H9 (cell line): ENCODE measurements at places on chromosomes 7 and 10. TPM values are rescaled to one million over a fixed set of nuclear protein-coding genes. Genes with fewer than 3 reads are reported as not detected.

Gene FGFR2
- total RNA-seq: 133 and 135 TPM in 2 replicates

Gene MYPN
- not detected in 2 replicates for total RNA-seq

DNA sequence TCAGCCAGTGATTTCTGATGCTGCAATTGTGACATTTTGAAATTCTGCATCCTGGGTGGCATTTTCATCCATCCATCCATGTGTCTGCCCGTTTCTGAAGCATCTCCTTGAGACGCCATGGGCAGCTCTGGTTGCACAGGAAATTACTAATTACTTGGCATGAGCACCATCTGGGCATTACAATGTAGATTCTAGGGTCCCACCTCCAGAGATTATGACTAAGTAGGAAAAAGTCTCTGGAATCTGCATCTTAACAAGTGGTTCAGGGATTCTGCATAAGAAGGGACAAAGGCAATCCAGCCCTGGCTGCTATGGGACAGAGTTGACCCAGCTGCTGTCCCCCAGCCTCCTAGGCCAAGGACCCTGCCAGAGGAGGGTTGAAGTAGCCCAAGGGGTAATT lies 65.3 kb downstream of the CUZD1 start:
- H3K27me3 ChIP-seq: no peaks in the 10 kb centered on the region
- DNase-seq: no peak
- no peak overlapping the region for H3K4me3 ChIP-seq
- H3K36me3 ChIP-seq: no peaks in the 10 kb centered on the region
- H3K27ac ChIP-seq: no peak overlapping the region

GRCh38 chr7:151381348-151382078 lies 28.3 kb downstream of the WDR86 start:
- H3K4me3 ChIP-seq: peak overlapping the region; percentile 72; the same call in 1 of the 3 replicates
- no peaks in the 10 kb centered on the region for H3K4me1 ChIP-seq
- H3K36me3 ChIP-seq: peaks cover 27% of the 10 kb centered on the region
- peak; percentile 82 for DNase-seq

DNA sequence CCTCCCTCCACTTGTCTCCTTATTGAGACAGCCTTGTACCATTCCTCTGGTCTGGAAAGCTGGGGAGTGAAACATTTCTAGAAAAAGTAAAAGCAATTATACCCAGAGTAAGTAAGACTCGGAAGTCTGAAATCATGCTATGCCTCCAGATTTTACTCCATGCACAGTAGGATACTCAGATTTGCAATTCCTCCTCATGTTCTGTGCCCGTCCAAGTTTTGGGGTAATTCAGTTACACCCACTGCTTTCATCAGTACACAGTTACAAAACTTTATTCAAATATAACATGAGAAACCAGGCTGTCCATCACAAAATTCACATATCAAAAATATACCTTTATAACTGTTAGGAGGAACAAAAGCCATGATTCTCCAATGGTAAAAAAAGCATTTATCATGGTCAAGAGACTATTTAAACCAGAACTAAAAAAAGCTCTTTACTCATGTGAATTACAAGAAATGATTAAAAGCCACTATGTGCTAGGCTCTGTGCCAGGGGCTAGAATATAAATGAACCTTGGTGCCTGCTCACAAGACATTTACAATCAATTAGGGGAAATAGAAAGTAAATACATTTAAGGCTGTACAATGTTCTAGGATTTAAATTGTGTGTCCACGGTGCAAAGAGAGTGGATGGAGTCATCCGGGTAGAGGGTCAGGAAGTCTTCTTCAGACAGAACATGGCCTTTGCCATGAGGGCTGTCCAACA lies 320.2 kb downstream of the ELMO1 start:
- no peak overlapping the region for H3K4me3 ChIP-seq
- H3K36me3 ChIP-seq: peaks cover 4% of the 10 kb centered on the region; the same call in 1 of the 2 replicates
- no peaks in the 10 kb centered on the region for H3K27me3 ChIP-seq

DNA sequence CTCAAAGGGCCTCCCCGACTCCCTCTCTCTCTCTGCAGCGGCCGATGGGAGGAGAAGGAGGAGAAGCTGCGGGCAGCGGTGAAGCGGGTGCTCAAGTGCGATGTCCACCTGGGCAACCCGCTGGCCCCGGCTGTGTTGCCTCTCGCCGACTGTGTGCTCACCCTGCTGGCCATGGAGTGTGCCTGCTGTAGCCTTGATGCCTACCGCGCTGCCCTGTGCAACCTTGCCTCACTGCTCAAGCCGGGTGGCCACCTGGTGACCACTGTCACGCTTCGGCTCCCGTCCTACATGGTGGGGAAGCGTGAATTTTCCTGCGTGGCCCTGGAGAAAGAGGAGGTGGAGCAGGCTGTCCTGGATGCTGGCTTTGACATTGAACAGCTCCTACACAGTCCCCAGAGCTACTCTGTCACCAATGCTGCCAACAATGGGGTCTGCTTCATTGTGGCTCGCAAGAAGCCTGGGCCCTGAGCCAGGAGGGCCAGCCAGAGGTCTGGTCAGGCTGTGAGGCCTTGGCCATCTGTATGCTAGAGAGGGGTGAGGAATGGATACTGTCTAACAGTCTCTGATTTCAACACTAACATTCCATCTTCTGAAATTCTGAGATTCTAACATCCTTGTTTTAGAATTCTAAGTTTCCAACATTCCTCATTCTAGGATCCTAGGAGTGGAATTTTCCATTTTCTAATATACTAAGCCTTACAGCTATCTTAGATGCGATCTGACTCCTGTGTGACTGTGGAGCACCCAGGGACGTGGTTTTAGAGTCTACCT lies 3.6 kb downstream of the INMT start:
- no peak overlapping the region for H3K27ac ChIP-seq
- H3K4me1 ChIP-seq: no peaks in the 10 kb centered on the region
- H3K4me3 ChIP-seq: no peak overlapping the region
- no peaks in the 10 kb centered on the region for H3K27me3 ChIP-seq
- no peaks in the 10 kb centered on the region; the same call in 2 of the 3 replicates for H3K36me3 ChIP-seq

Gene ARHGEF35
- total RNA-seq: 18.6 and 19.2 TPM in 2 replicates

DNA sequence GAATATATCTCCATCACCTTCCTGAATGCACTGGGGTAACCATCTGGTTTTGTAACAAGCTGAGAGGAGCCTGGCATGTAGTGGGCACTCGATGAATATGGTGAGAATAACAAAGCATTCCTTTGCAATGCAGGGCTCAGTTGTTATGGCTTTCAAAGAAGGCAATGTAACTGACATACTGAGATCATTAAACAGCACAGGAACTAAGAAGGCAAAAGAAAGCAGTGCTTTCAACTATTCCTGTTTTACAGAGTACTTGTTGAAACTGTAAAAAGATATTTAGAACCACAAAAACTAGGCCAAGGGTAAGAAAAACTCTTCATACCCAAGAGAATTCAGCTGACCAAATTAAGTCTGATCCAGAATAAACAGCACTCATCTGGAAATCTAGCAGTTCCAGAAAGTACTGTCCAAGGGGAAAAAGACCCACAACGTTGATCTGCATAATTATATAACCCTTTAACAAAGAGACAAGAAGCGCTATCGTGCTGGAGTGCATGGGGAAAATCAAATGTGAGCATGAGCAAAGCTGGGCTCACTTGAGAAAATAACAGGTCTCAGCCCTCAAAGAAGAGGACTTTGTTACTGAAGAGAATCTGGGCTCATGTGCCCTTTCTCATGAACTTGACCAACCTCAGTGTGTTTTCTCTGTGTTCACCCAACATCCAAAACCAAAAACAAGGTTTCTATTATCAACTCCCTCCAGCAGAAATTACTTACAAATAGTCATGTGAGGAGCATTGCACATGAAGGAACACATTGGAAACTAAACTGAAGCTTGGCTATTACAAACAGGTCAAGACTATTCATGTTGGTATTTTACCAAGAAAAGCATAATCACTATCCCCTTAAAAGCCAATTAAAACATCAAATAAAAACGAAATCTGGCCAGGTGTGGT lies 116.2 kb downstream of the AVL9 start:
- H3K4me1 ChIP-seq: peaks cover 7% of the 10 kb centered on the region; the same call in 1 of the 2 replicates
- 0 out of 2 replicates have a peak, but pooled peaks cover 4% of the 10 kb centered on the region for H3K36me3 ChIP-seq
- no peaks in the 10 kb centered on the region for H3K27me3 ChIP-seq
- H3K4me3 ChIP-seq: no peak overlapping the region
- peak overlapping the region; percentile 78 for H3K27ac ChIP-seq

- H3K36me3 ChIP-seq: no peaks in the 10 kb centered on the region
- no peaks in the 10 kb centered on the region for H3K4me1 ChIP-seq
- H3K4me3 ChIP-seq: no peak overlapping the region
- H3K27ac ChIP-seq: no peak overlapping the region
- H3K27me3 ChIP-seq: no peaks in the 10 kb centered on the region
Observed at GRCh38 chr7:70347463-70348254, 749.4 kb downstream of the AUTS2 start.

Gene SPDYE9
- total RNA-seq: not detected in 2 replicates

GRCh38 chr10:7389346-7389745 lies 21.5 kb downstream of the SFMBT2 start:
- no peaks in the 10 kb centered on the region for H3K36me3 ChIP-seq
- no peaks in the 10 kb centered on the region for H3K27me3 ChIP-seq
- H3K27ac ChIP-seq: no peak overlapping the region
- no peak for DNase-seq

DNA sequence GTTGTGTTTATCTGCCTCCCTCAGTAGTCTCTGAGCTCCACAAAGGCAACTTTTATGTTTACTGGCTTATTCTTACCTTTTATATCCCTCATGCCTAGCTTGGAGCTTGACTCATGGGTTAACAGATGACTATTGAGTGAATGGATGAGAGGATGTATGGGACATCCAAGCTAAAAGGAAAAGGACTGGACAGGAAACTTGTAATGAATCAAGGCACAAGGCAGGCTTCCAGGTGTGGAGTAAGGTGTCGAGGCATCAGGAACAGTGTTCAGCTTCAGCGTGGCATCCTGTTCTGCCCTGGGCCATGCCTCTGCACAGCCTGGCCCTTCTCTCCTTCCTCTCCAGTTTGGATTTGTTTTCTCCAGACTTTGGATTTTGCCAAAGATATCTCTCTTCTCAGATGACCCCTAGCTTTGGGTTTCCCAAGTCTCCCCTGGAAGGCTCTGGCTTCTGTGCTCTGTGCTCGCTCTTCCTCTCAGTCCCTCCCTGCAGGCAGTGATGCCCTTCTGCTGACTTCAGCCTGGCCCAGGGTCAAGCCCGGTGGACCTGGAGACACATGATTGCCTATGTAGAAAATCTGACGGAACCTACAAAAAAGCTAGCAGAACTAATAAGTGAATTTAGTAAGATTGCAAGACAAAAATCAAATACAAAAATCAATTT lies 367.3 kb downstream of the CXCL12 start:
- H3K36me3 ChIP-seq: no peaks in the 10 kb centered on the region
- H3K27ac ChIP-seq: no peak overlapping the region
- H3K4me3 ChIP-seq: no peak overlapping the region
- no peaks in the 10 kb centered on the region for H3K4me1 ChIP-seq

GRCh38 chr7:25029075-25029474 lies 49.1 kb upstream of the OSBPL3 start:
- H3K27me3 ChIP-seq: no peaks in the 10 kb centered on the region
- H3K4me3 ChIP-seq: no peak overlapping the region
- no peak for DNase-seq
- no peak overlapping the region for H3K27ac ChIP-seq

Gene NOS3
- 4.5 and 4.7 TPM in 2 replicates for total RNA-seq

Gene NEUROG3
- not detected in 2 replicates for total RNA-seq
